ENCODE measurements at places on chromosomes 3 and 15.

DNA sequence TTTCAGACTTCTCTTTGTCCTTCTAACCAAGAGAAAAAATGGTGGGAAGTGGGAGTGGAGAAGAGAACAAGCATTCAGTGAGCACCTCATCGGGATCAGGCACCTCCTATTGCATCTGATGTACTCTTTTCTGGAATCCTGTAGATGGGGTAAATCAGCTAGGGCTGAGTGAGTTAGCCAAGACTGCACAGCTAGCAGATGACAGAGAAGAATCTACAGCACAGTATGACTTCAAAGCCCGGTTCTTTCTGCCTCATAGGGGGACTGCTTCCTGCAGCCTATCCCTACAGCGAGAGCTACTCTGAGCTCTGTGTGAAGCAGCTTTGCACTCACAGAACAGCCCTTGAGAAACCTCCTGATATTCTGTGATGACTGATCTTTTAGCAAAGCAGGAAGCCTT, 275.2 kb upstream of the MEIS2 start:
- DNase-seq = no peak

- no peak for DNase-seq
Measured at GRCh38 chr15:52649686-52650085, 29.5 kb downstream of the ATOSA start.

GRCh38 chr15:29618586-29618985, 203.7 kb downstream of the TJP1 start:
- DNase-seq = no peak

GRCh38 chr3:13378155-13378554, 42.0 kb downstream of the NUP210 start:
- DNase-seq = no peak

DNA sequence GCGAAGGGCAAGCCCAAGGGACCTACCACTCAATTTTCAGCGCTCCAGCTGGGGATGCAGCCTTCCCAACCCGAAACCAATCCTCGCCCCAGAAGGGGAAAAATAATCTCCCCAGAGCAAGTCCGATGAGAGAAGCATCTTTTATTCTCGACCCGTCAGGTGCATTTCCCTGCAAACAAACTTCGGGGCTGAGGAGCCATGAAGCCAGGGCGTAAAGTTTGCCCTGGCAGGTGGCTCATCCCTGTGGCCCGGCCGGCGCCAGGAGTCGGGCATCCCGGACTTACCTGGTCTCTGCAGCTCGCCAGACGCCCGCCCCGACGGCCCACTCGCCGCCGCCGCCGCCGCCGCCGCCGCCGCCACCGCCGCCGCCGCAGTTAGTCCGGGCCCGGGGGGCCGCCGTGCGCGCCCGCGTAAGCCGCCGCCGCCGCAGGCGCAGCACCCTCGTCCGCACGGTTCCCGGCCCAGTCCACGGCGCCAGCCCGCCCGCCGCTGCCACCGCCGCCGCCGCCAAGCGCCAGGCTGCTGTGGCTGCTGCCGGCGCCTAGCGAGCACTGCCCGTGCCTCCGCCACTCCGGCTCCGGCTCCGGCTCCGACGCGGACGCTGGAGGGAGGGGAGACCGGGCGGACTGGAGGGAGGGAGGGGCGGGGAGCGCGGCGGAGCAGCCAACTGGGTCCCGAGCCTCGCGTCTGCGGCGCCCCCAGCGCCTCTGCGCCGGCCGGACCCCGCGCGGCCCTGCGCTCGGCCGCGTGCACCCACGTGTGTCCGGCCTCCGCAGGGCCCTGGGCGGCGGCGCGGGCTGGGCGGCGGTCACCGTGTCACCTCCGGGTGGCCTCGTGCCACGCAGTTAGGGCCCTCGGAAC, at the start of gene CNTN3:
TSS of gene CNTN3 (minus strand) at position 553 of the 861 bp plus-strand sequence. CDS start 93,547 bp downstream, outside the sequence.
- DNase-seq = no peak

DNA sequence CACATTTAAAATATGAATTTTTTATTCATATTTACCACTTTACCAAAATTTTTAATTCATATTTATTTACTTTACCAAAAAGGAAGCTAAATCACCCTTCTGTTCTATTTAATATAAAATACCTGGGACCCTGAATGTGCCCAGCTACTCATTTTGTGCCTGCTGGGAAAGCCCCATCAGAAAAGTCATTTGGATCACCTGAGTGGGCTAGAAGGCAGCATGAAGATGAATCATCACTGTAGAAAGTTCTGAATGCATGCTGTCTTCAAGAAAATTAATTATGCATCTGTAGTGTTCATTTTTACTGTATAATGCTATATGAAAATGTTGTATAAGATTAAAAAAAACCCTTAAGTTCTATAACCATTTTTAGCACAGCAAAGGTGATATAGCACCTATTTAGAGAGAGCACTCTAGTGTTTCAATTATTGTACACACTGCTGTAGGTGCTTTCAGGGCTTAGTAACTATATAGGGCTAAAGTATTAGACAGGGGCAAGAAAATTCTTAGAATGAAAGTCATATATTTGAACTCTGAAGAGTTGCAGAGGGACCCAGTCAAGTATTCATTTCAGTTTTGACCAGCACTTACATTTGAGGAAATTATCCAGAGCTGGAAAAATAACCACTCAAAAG, 175.1 kb downstream of the NFKBIZ start:
- DNase-seq = peak; percentile 13

DNA sequence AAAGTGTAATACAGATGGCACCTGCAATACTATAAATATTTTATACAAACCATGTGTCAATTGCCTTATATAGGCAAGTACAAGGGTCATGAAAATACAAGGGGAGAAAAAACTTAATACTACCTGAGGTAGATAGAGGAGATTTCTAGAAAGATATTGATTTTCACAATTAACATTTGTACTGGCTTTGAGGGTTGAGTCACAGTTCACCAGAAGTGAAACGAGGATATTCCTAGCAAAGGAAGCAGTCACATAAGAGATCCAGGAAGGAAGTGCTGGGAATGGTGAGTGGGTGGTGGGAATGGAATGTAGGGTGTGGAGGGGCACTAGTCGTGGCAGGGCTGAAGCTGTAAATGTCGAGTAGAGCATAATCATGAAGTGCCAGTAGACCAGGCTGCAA, 108.7 kb downstream of the P2RY1 start:
- no peak for DNase-seq

DNA sequence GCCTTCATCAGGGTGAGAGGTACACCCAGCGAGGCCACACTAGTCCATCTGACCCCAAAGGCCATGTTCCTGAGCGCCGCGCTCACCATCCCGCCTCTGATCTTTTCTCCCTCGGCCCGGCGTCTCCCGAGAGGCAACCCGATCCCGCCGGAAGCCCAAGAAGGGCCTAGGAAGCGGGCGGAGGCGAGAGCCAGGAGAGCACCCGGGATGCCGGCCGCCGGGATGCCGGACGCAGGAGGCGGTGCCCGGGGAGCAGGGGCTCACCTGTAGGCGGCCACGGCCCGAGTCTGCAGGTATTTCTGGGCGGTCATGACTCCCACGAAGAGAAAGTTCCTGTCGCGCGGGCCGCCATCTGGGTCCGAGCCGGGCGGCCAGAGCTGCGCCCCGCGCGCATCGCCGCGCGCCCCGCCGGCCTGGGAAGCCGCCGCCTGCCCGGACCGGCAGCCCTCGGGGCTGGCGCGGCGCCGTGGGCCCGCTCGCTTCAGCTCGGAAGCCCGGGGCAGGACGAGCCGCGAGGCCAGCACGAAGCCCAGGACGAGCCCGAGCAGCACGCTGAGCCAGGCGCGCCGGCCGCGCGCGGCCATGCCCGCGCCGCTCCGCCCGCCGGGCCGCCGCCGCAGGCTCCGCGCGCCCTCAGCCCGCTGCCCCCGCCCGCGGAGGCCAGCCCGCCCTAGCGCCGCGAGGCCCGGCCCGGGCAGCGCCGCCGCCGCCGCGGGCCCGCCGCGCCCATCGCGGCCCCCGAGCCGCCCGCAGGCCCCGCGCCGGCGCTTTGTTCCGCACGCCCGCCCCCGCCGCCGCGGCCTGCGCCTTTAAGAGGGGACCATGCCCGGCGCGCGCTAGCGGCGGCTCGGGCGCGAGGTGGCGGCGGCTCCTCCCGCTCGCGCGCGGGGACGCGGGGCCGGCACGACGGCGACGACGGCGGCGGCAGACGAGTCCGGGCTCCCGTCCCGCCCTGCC, 697 bp downstream of the CHSY1 start:
- DNase-seq = peak; percentile 32

DNA sequence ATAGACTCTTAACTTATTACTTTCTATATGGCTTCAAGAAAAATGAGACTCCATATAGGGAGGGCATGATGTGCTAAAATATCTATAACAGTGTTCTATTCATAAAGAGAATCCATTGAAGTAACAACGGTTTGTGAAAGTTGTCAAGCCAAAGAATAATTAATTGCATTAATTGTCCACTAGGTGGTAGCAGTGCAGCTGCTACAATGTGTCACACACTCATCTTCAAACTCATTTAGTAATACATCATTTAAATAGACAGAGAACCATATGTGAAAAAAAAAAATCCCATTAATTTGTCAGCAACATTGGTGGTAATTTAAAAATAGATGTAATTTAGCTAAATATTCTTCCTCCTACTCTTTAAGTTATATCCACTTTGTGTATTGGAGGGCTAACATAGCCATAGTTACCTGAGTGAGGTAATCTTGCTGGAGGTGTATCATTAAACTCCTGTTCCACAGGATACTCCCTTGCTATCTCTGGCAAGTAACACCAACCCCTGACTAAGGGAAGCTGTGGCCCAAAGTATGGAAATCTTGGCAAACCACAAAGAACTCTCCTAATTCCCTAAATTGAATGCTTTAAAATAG, 3.7 kb upstream of the CPA3 start:
- DNase-seq = peak; percentile 43

DNA sequence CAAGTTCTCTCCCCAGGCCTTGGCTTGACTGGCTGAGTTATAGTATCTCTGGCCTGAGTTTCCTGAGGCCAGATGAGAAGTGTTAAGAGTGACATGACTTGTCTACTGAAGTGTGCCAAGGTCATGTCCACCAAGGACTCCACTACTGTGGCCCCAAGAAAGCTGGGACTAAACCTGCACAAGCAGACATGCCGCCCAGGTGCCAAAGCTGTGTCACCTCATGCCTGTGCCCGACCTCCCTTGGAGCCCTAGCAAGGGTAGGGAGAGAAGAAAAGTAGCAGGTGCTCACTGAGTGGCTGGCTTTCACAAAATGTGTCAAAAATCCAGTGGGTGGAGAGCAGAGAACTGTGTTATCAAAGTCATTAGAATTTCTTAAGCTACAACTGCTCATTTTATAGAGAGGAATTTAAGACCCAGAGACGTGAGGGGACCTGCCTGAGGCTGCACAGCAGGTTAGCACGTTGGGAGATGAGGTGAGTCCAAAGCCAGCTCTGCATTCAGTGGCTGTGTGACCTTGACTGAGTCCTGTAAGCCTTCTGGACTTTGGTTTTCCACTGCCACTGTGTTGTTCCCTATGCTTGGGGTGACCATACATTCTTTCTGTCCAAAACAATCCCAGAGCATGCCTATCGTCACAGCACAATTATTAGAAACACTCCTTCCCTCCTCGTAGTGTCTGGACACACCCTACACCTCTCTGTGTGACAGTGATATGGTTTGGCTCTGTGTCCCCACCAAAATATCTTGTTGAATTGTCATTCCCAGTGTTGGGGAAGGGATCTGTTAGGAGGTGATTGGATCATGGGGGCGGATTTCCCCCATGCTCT, 5.0 kb upstream of the LYSMD4 start:
- no peak for DNase-seq

- DNase-seq = no peak
Measured at GRCh38 chr3:127264794-127265514, 22.9 kb downstream of the PRR20G start.

GRCh38 chr3:169850618-169851017, 19.1 kb downstream of the LRRC31 start:
- DNase-seq = no peak

DNA sequence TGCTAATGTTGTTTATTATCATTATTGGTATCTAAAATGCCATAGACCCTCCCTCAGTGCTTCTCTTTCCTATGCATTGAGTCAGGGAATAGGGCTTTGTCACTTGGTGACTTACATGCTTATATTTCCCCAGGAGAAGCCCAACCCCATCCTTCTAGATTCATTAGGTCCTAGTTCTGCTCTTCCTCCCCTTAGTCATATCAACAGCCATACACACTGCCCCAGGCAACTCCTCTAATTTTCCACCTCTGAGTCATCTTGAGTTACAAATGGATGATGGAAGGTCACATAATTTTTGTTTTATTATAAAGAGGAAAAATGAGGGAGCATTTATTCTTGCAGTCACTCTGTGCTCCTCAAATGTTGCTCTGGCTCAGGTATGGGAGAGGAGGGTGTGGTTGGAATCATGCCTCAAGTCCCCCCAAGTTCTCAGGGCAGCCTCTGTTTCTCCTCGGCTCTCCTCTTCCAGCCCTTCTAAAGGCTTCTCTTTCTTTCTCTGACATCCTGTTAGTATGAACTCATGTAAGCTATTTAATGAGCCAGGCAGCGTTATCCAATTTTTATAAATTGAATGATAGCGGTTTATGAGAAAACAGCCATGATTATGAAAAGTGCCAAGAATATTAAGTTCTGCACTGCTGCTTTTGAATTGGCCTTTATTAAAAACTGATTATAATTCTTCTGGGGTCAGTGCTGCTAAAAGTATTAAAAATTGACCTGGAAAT, 45.6 kb upstream of the FSTL1 start:
- peak; percentile 66 for DNase-seq

DNA sequence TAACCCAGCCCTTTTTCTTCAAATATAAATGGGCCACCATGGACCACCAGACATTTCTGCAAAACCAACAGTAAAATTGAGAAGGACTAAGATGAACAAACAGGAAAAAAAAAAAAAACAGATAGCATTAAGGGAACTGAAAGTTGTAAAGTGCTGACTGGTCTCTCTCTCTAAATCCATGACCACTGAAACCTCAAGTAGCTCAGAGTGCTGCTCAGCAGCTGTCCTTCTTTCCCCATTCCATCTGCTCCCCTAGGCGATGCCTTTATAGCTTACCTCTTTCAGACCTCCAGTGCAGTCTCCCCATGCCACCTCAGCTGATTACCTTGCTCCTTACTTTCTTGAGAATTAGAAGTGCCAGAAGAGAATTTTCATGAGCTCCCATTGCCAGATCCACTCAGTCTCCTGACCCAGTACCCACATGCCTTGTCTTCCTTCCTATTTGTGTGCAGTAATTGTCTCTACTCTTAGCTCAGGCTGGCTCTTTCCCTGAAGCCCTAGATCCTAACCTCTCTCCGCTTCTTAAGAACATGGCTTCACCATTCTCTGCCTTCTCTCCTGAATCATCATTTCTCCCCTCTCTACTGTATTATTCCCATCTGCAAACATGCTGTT, 23.9 kb upstream of the XIRP1 start:
- no peak for DNase-seq

DNA sequence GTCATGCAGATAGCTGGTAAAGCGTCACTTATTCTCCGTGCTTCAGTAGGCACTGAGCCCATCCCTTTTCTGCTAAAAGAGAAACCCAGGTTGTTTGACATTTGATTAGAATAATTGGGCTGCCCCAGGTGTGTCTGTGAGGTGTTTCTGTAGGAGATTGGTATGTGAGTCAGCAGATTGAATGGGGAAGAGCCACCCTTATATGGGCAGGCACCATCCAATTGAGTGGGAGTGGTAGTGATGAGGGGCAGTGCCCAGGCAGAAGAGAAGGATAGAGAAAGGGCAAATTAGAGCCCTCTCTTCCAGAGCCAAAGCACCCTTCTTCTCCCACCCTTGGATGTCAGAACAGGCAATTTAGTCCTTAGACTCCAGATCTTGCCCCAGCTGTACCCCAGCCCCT, 384.3 kb upstream of the GBE1 start:
- no peak for DNase-seq
